Jurkat, Clone E6-1 (cell line): ENCODE measurements at places on chromosomes 7 and 10.
A peak's percentile ranks its signal among the peaks of the same experiment; 100 is the strongest.

- DNase-seq, result peak; percentile 71
Measured at GRCh38 chr10:96586419-96587263, at the start of gene TM9SF3. Gene TM9SF3, minus strand, starts transcription at chr10:96587012. Its CDS starts 177 bp downstream, at chr10:96586835.

DNA sequence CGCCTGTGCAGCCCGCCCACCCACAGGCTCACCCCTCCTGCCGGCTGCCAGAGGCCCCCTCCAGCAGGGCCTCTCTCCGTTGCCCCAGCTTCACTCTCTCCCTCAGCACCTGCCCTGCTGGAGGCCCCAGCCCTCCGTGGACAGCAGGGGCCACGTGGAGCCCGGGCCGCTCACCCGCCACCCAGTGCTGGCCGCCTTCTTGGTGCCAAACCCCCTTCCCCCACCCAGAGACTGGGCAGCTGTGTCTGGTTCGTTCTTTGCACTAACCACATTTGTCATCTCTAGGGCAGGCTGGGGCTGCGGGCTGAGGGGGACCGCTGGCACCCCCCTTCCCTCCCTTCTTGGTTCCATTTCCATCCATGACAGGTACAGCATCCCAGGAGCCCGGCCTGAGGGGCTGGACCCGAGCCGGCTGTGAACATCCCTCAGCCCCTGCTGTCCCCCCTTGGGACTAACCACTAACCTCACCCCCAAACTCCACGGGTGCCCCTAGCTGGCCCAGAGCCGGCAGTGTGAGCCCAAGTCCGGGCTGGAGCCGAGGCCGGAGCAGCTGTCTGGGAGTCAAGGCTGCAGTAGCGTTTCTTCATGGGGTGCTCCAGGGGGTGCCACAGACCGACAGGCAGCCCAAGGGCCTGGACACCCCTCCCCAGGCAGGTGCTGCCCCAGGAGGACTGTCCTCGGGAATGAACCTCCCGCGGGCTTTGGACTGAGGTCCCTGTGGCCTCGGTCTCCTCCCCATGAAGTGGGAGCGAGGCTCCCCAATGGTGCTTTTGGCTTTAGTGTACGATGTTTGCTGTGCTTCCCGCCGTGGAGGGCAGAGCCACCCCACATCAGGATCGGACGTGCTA, 25.5 kb upstream of the AMZ1 start:
- no peak for DNase-seq

GRCh38 chr10:69475433-69475830, 24.2 kb downstream of the TSPAN15 start:
- no peak for DNase-seq

DNA sequence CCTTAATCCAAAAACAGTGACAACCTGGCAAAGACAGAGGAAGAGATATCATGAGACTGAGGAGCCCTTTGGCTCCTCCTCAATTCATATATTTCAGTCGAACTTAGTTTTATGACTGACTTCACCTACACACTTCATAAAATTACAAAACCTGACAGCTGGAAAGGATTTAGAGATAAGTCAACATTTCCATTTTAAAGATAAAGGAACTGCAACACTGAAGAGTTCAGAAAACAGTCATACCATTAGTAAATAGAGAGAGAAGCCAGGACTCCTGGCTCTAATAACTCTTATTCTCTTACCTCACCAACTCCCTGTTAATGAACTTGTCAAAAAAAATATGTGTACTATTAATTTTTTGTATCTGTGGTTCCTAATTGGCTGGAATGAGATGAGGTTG, 141.0 kb upstream of the COL1A2 start:
- DNase-seq, result no peak

- no peak for DNase-seq
Measured at GRCh38 chr10:12531305-12532220, 182.2 kb downstream of the CAMK1D start.

- DNase-seq, result no peak
Measured at GRCh38 chr10:77649333-77650331, 12.0 kb upstream of the KCNMA1 start.

- peak; percentile 86 for DNase-seq
Measured at GRCh38 chr10:101903827-101904550, 60.4 kb upstream of the KCNIP2 start.

DNA sequence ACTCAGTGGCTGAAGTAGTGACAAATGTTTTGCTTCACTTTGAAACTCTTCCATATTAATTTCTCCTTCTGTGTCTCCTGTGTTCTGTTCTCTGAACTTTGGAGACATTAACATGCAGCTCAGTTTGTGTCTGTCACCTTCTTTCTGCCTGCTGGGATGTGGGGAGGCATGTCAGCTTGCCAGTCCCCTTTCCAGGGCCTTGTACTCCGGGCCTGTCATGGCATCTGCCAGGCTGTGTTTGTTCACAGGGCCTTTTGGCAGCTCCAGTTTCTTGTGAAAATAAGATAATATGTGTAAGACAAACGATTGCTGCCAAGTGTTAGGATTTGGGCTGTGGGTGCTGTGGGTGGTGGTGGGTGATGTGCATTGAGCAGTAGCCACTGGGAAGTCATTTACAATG, 76.1 kb upstream of the ELMO1 start:
- DNase-seq, result no peak

- DNase-seq, result no peak
Measured at GRCh38 chr10:52616395-52616764, 156.2 kb downstream of the MBL2 start.

- no peak for DNase-seq
Measured at GRCh38 chr7:2720024-2720423, 32.0 kb downstream of the AMZ1 start.

GRCh38 chr10:124653811-124654651, 90.1 kb downstream of the FAM53B start:
- no peak for DNase-seq

- DNase-seq, result no peak
Measured at GRCh38 chr7:74173074-74173473, 1.1 kb upstream of the EIF4H start.

GRCh38 chr7:157411580-157411979, 74.8 kb downstream of the DNAJB6 start:
- peak; percentile 89 for DNase-seq

DNA sequence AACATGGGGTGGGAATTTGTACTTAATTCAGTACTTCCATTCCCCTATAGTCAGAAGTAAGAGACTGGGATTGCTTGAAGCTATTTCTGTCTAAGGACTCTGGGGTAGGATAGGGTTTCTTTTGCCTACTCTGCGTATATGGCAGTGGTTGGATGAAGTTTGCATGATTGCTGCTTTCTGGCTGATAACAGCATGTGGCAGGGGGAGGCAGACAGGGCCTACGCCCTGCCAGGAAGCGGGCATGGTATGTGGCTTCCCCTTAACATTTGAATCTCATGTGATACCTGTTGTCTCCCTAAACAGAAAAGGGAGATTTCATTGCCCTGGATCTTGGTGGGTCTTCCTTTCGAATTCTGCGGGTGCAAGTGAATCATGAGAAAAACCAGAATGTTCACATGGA, 57.1 kb downstream of the TACR2 start:
- DNase-seq, result peak; percentile 86

GRCh38 chr7:68955656-68956055, 642.6 kb upstream of the AUTS2 start:
- no peak for DNase-seq

DNA sequence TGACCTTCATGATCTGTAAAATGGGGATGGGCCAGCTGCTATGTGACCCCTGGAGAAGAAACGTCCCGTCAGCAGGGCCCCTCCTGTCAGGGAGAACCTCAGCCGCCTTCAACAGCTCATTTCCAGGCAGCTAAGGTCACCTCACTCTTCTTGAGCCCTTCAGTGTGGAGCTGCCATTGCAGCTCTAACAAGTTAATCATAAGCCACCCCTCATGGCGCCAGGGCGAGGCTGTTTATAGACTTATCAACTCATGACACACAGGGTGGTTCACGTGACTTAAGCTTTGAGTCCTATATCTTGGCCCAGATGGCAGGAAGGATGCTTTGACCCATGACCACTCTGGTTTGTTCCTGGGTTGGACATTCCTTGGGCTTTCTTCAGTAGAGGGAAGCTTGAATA, 315.1 kb downstream of the TNS3 start:
- DNase-seq, result no peak

- DNase-seq, result no peak
Measured at GRCh38 chr10:110717781-110718589, 73.8 kb downstream of the RBM20 start.

GRCh38 chr7:135102372-135102771, 45.5 kb upstream of the TMEM140 start:
- DNase-seq, result no peak

DNA sequence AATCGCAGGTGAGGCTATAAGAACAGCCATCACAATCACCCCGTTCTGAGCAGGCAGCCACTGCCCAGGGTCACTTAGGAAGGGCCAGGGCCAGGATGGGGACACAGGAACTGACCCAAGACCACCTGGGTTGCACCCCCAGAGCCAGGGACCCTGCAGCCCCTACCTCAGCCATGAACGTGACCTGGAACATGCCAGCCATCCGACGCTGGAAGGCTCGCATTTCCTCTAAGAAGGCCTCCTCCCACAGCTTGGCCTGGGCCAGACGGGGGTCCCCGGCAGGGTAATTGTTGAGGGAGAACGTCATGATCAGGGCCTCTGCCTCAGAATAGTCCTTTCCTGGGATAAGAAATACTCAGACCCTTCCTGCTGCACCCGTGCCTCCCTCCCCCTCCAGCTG, 5.0 kb downstream of the NPC1L1 start:
- no peak for DNase-seq

- DNase-seq, result no peak
Measured at GRCh38 chr7:34041707-34042106, 136.4 kb downstream of the BMPER start.

- DNase-seq, result no peak
Measured at GRCh38 chr10:21069278-21069677, 172.2 kb upstream of the NEBL start.

DNA sequence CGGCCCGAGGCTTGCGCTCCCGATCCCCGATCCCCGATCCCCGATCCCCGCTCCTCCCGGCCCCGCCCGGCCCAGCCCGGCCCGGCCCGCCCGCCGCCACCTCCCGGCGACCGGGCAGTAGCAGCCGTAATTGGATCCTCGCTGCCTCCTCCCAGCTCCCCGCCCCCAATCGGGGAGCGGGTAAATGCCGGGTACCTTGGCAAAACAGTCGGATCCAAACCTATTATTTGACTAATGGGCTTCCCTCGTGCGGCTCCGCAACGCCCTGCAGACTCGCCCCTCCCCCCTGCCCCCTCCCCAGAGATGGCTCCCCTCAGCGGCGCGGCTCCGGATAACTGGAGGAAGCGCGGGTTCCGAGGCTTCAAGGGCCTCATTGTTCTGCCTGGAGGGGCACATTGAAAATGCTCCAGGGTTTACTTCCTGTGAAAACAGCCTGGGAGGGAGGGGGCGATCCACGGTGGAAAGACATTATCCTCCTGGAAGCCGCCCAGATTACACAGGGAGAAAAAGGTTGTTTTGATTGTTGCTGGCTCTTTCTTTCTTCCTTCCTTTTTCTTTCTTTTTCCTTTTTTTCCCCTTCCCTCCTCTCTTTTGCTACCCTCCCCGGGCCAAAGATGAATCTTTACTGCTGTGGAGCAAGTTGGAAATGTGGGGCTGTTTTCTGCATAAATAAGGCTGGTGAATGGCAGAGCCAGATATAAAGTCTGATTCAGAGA, 94.7 kb upstream of the ZMIZ1 start:
- DNase-seq, result peak; percentile 43

DNA sequence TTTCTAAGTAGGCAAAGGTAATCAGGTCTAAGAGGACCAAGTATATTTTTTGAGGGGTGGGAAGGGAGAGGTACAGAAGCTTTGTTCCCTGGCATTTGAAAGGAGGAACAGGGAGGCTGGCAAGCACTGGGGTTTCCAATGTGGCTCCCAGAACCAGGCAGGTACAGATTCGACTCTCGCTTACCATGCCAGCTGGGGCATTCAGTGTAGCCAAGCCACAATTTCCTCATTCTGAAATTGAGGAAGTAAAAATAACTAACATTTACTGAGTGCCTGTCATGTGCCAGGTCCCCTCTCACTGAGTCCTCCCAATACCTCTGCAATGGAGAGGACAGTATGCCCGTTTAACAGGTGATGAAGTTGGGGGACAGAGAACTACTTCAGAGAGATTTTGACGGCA, 45.9 kb upstream of the BET1 start:
- DNase-seq, result no peak

DNA sequence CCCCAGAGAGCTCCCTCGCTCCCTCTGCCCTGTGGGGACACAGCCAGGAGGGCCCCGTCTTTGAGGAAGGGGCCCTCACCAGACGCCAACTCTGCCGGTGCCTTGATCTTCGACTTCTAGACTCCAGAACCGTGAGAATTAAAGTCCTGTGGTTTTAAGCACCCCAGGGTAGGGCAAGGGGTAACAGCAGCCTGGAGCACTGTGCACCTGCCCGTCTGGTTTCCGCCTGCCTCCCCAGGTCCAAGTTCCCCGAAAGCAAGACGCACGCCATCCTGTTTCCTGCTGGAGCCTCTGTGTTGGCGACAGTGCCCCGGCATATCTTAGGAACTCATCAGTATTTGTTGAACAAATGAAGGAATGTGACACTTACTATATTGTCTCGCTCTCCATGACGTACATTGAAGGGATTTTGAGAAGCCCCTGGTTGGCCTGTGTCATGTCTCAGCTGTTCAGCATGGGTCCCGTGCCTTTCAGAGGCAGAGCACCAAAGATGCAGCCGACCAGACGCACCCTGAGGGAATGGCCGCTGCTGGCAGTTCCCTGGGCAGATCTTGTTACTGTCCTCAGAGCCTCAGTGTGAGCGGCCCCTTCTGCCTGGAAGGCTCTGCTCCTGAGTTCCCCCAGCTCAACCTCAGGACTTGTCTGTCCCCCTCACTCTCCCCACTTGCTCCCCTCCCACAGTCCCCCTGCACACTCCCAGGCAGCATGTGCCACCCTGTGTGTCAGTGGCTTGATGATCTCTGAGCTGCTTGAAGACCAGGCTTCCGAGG, 226.2 kb downstream of the TCERG1L start:
- peak; percentile 85 for DNase-seq

DNA sequence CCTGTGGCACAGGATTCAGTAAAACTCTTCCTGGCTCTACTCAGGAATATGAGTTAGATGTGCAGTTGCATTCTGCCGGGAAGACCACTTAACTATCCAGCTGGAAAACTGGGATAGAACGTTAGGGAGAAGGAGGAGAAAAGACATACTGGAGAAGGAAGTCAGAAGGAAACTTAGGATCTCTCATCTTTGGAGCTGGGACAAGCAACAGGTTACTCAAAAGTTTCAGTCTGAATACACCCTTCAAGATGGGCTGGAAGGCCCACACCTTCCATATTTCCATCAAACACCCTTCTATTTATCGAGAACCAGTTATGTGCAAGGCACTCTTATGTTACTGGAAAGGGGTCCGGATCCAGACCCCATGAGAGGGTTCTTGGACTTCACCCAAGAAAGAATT, 440.4 kb upstream of the NRP1 start:
- DNase-seq, result no peak

- DNase-seq, result no peak
Measured at GRCh38 chr10:30820261-30820991, 190.9 kb upstream of the LYZL2 start.
